Fibroblast of skin of abdomen (primary cell): ENCODE measurements at places on chromosomes 5 and 9.

- DNase-seq = peak; percentile 25
Observed at GRCh38 chr9:134326724-134327601, 708 bp downstream of the RXRA start.

DNA sequence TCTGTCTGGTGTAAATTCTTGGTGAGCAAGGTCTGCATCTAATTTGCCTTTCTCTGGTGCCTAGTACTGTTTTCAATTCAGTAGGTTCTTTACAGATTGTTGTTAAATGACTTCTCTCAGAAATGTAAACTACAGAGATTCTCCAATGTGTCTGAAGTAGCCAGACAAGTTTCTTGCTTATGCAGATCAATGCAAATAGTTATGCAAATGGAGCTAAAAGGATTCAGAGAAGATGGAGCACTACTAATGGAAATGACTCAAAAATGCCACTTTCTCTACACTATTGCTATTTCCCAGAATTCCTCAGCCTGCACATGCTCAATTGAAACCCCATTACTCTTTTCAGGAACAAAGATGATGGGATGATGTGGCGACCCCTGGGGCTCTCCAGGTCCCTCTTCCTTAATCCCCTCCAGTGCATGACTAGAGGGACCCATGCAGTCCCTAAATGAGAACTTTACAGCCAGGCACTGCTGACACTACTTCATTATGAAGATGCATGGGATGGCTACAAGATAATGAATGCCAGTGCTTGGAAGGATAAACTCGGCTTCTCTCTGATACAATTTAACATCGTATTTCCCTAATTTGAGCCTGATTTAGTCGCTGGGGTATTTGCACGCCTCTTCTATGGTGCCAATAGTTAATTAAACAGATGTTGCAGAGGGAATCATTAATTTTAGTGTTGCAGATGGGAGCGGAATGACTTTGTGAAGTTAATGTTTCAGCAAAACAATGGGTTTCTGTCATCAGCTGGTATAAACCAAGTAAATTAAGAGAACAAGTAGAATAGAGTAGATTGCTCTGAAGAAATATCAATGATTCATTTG lies 753.2 kb downstream of the TLR4 start:
- DNase-seq = no peak

GRCh38 chr5:134145779-134146581 lies 30.8 kb downstream of the SKP1 start:
- DNase-seq = peak; percentile 56

- DNase-seq = peak; percentile 62
Observed at GRCh38 chr5:172113036-172113435, 75.0 kb downstream of the STK10 start.

GRCh38 chr5:157860898-157861890 lies 2.2 kb upstream of the CLINT1 start:
- DNase-seq = no peak

GRCh38 chr9:74770508-74771261 lies 117.0 kb downstream of the TRPM6 start:
- no peak for DNase-seq

- no peak for DNase-seq
Observed at GRCh38 chr5:147160902-147161700, 73.7 kb upstream of the STK32A start.

- DNase-seq = no peak
Observed at GRCh38 chr5:989961-990530, 18.6 kb upstream of the NKD2 start.

GRCh38 chr5:124279146-124279876 lies 467.1 kb downstream of the ZNF608 start:
- DNase-seq = peak; percentile 6

GRCh38 chr5:26955161-26955560 lies 83.2 kb downstream of the CDH9 start:
- no peak for DNase-seq

GRCh38 chr5:161286066-161286655 lies 260.4 kb downstream of the GABRB2 start:
- DNase-seq = no peak

- DNase-seq = peak; percentile 5
Observed at GRCh38 chr5:175778951-175779503, 92.4 kb upstream of the CPLX2 start.

- DNase-seq = no peak
Observed at GRCh38 chr5:32394981-32395380, 49.6 kb downstream of the ZFR start.

DNA sequence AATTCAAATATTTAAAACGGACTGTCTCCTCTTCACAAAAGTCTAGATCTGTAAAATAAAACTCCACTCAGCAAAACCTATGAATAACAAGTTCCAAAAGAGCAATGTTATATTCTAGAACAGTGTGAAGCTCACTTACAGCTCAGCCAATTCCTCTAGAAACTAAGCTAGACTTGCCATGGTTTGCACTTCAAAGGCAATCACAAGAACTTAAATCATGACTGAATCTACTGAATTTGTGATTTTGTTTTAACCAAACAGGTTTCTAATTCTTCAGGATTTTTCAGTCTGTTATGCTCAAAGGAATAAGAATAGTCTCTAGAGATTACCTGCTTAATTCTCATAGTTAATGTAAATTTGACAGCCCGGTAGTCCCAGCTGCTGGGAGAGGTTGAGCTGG lies 1.4 kb upstream of the PKD2L2 start:
- no peak for DNase-seq

- DNase-seq = no peak
Observed at GRCh38 chr5:135490245-135491037, 38.3 kb upstream of the TIFAB start.

DNA sequence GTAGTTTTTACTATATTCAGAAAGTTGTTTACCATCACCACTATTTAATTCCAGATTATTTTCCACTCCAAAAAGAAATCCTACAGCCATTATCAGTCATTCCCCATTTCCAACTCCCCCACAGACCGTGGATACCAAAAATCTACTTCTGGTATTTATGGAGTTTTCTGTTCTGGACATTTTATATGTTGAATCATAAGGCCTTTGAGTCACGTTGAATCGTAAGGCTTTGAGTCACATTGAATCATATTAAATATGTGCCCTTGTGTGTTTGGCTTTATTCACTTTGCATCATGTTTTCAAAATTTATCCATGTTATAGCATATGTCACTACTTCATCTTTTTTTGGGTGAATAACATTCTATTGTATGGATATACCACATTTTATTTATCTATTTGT lies 454.1 kb upstream of the NUDT12 start:
- peak; percentile 54 for DNase-seq

DNA sequence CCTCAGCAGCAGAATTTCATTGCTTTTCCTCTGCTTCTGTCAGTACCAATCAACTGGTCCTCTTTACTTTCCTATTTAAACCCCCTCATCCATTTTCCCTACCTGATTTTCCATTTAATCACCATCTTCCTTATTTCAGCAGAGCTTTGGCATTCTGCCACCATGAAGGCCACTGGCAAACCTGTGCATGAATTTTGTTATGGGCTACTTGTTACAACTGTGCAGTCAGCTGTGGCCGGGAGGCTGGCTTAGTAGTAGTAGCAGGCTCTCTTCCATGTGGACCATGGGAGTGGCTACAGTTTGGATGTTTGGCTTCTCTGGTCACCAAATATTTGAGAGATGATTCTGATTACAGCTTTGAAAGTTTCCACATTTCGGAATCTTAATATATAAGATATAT lies 976.6 kb upstream of the SEMA6A start:
- no peak for DNase-seq

GRCh38 chr5:179763215-179763945 lies 30.4 kb upstream of the LTC4S start:
- peak; percentile 86 for DNase-seq

- peak; percentile 76 for DNase-seq
Observed at GRCh38 chr9:86741311-86742208, 205.7 kb downstream of the GAS1 start.

- DNase-seq = peak; percentile 79
Observed at GRCh38 chr5:78927657-78928282, 57.3 kb downstream of the ARSB start.

DNA sequence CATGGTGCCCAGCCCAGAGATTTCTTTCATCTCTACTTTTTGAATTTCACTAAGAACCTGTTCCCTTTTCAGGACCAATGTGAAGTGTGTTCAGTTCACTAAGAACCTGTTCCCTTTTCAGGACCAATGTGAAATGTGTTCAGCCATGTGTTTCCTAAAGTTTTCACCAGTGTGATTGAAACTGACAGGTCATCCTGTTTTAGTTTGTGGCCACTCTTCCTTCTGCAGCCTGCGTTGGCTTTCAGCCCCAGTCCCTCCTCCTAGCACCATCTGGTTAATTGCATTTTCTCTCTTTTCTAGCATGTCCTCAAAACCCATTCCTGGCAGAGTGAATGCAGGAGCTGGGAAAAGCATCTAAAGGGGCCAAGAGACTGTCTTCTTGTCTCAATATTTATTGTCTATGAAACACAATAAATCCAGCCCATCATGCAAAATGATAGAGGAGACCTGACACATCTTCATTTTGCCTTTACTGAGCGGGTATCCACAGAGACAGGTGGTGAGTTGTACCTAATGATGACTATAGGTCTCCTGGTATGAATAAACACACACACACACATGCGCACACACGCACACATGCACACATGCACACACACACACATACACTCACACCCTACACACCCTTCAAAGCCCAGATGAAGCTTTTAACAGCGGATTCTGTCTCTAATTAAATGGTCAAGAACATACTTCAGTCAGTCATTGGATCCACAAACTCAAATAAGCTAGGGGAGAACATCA lies 6.1 kb upstream of the PANK3 start:
- peak; percentile 12 for DNase-seq

- no peak for DNase-seq
Observed at GRCh38 chr9:134364391-134365114, 38.3 kb downstream of the RXRA start.

- no peak for DNase-seq
Observed at GRCh38 chr9:130957451-130958203, 18.6 kb upstream of the FIBCD1 start.

DNA sequence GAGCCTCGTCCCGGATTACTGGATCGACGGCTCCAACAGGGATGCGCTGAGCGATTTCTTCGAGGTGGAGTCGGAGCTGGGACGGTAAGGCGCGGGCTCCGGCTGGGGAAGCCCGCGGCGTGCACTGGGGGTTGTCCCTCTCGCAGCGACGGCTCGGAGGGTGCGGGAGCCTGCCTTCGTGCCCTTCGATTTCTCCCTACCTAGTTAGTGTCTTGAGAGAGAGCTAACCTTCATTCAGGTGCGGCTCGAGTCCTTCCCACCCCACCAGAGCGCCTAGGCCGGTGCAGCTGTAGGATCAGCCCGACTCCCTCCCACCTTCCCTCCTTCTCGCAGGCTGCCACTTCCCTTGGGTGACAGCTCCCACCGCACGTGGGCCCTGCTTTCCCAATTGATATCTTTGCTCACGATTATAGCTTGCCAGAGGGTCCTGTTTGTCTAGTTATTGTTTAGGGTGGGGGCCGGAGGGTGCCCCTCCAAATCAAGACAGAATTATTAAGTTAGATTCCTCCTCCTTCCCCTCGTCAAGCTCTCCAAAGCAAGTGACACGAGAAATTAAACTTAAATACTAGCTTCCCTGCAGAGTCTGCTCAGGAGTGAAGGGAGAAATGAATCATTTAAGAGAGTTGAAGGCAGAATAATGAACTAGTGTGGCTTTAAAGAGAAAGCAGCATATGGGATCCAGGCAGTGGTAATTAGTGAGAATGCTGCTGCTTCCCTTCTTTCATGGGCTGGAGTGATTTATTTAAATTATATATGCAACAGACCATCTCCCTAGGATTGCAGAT lies 569 bp downstream of the CAMK4 start:
- peak; percentile 5 for DNase-seq

DNA sequence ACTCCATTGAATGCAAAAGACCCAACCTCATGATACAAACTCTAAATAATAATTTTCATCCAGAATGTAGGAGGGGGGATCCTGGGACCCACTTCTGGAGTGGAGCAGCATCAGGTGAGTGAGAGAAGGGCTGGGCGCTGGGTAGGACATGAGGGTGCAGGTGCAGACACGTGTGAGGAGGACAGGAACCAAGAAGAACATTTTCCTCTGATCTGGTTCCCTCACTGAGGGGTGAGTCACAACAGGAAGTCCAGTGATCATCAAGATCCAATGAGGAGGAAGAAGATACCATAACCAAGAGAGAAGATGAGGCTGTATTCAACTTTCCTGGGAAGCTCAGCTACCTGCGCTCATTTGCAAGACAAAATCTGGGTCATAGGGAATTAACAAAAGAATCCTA lies 57.4 kb downstream of the SFXN1 start:
- DNase-seq = no peak

GRCh38 chr5:107257885-107258520 lies 412.7 kb downstream of the EFNA5 start:
- no peak for DNase-seq

DNA sequence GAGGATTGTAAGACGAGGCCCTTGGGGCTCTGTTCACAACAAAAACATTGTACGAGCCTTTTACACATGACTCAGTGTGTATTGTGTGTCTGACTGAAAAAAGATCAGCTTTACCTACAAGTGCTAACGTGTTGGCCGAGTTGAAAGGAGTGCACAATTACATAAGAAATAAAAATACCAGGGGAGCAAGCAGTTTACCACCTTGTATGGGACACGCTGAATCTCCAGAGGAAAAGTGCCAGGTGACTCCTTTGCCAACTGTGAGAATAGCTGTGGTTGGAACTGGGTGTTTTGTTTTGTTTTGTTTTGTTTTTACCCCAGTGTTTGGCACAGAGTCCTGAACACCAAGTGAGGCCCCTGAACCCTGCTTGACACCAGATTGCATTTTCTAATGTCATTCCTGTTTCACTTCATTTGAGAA lies 32.8 kb upstream of the ZSWIM6 start:
- no peak for DNase-seq

DNA sequence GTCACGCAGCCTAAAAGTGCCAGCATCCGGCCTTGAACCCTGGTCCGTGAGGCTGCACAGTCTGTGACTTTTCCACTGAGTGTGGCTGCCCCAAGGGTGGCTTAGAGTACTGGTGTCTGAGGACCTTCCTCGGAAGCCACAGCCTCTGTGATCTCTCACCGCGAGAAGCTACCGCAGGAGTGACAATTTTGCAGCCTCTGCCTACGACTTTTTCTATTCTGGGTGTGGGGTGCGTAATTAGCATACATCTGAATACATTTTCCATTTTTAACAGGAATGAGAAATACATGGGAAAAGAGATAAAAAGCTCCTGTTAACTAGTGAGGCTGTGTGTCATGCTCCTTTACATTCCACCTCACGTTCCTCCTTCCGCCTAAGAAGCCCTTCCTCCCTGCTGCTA lies 48.3 kb upstream of the HRH2 start:
- DNase-seq = no peak

DNA sequence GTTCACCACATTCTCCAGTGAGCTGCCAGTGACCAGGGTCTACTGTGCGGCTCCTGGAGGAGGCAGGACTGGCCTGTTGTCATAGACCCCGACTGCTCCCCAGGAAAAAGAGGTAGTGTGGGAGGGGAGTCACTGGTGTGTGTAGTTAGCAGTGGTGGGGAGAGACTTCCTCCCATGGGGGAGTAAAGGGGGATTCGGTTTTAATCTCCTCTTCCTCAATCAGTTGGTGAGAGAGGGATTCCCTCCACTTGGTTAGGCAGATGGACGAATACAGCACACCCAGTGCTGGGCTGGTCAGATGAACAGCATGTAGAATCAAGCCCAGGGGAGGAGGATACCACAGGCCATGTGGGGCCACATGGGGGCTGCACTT lies 207.6 kb upstream of the S1PR3 start:
- no peak for DNase-seq

GRCh38 chr9:19788152-19788551 lies 685 bp downstream of the SLC24A2 start:
- no peak for DNase-seq
